ENCODE measurements at places on chromosomes 2 and 18. TPM values are rescaled to one million over a fixed set of nuclear protein-coding genes. Genes with fewer than 3 reads are reported as not detected.

The VIL1 gene
- 0.38 TPM for polyA plus RNA-seq

The SNTG2 gene
- polyA plus RNA-seq, result 0.90 TPM

The RAB6C gene
- not detected for polyA plus RNA-seq

The CFAP65 gene
- polyA plus RNA-seq, result not detected

The ELOA2 gene
- polyA plus RNA-seq, result 0.15 TPM

The SCN2A gene
- 0.23 TPM for polyA plus RNA-seq

All from stomach (tissue), 19 donors.